ENCODE measurements at places on chromosomes 7 and 10.
A peak's percentile ranks its signal among the peaks of the same experiment; 100 is the strongest.

DNA sequence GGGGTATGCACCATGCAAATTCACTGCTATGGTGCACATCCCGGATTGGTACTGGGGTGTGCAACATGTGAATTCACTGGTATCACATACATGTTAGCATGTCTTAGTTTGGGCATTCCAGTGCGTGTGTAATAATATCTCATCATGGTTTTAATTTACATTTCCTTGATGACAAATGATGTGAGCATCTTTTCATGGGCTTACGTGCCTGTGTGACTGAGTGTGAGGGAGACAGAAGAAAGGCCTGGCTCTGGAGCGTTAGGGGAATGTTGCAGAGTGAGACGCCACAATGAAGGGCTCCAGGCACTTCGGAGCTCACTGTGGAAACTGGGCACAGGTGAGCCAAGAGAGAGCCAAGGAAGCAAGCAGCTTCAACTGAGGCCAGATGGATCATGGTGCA lies 162.6 kb downstream of the UBE2H start:
- peak; percentile 33 for DNase-seq

DNA sequence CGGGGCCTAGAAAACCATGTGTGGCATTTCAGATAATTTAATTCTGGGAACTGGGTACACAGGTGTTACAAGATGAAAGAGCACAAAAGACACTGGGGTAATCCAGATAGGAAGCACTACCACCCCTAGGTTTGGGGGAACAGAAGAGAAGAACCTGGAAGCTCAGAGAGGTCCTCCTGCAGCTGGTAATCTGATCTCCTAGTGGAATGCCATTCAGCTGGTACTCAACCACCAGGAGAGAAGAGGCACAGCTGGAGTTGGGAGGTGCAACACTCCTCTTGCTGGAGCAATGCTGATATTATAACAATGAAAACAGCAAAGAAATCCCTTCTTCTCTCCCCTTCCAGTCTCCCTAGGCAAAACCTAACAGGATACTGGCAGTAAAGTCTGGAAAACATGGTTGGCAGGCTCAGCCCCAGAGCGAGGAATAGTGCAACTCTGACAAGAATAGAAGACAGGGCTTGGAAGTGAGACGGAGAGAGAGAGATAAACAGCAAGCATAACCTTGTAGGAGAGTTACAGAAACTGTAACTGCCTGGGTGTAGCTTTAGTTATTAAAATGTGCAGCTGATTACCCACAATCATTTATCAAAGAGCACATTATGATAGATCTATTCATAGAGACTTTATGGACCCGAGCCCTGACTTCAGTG lies 35.0 kb downstream of the NRF1 start:
- DNase-seq: no peak

GRCh38 chr7:28830846-28831245 lies 127.3 kb downstream of the TRIL start:
- peak; percentile 40 for DNase-seq

- no peak for DNase-seq
Measured at GRCh38 chr10:14556285-14556956, 218.3 kb downstream of the FAM107B start.

GRCh38 chr10:105727131-105727530 lies 1086.0 kb downstream of the SORCS3 start:
- DNase-seq: no peak

- DNase-seq: no peak
Measured at GRCh38 chr7:33720870-33721269, 184.5 kb upstream of the BMPER start.

DNA sequence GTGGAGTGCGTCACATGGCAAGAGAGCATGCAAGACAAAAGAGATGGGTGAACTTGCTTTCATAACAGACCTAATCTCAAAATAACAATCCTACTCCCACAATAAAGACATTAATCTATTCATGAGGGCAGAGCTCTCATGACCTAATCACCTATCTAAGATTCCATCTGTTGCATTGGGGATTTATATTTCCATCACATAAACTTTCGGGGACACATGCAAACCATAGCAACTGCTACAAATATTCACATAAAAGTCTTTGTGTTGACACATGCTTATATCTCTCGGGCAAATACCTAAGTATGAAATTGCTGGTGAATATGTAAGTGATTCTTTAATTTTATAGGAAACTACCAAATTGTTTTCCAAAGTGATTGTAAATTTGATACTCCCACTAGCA lies 16.0 kb upstream of the PNLIPRP1 start:
- DNase-seq: no peak

GRCh38 chr7:5594616-5595544 lies 171.2 kb upstream of the TNRC18 start:
- peak; percentile 78 for DNase-seq

DNA sequence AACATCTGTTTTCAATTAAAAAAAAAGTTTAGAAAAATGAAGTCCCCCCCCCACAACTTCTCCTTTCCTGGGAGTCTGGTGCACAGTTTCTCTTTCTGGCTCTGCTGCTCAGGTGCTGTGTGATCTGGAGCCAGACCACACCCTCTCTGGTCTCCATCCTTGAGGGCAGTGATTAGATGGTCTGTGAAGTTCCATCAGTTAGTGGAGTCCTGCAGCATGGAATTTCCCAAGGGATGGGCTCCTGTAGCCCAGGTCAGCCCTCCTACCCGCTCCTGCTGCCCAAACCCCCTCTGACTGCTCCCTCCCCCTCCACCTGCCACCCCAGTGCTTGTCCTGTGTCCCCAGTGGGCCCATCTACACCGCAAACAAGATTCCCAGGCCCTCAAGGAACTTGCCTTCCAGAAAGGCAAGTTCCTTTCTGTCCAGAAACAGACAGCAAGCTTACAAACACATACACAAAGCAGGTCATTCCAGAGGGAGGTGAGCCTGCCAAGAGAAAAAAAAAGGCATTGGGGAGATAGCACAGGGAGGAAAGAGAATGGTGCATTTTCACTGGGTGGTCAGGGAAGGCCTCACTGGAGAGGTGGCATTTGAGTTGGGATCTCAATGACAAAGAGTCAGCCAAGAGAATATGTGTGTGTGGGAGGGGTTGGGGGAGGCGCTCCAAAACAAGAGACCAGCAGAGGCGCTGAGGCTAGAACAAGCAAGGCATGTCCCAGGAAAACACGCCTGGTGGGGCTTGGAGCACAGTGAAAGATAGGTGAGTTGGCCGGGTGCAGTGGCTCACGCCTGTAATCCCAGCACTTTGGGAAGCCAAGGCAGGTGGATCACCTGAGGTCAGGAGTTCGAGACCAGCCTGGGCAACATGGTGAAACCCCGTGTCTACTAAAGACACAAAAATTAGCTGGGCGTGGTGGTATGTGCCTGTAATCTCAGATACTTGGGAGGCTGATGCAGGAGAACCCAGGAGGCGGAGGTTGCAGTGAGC lies 49.5 kb upstream of the SLC29A3 start:
- no peak for DNase-seq
